NCI-H1930 (cell line): ENCODE measurements at places on chromosomes 6 and 20.

DNA sequence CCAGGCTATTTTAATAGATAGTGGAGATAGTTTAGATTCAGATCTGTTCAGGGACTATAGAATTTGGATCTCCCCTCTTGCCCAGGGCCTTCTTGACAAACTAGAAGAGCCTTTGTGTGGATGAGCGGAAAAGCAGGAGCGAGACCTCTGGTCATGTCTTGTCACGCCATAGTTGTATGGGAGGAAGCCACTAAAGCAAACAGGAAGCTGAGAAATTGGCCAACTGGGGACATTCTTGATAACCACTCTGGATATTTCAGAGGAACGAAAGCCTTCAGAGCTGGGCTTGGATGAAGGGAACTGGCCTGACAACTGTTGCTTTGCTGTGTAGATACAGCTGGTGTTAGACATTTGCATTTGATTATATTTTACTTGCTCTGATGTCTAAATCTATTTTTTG is 54.1 kb upstream of the EXOC2 start:
- no peak for DNase-seq

- DNase-seq: no peak
These were observed 5.9 kb downstream of the ZSCAN31 start for GRCh38 chr6:28330041-28330440.

DNA sequence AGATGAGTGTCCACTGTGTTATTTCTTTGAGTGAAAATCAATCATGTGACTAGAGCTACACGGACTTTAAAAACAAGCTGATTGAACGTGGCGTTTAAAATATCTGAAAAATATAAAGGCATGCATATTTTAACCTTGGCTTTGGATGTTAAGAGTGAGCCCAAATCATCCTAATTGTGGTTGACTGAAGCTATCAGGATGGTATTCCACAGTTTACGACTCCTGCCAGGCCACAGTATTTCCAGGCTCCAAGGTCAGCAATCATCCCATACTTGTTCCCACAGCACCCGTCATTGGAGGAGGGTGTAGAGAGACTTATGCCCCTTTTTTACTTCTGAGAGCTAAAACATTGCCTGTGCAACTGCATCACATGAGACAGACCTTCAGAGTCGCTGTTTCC is 43.2 kb upstream of the TMX4 start:
- DNase-seq: no peak

DNA sequence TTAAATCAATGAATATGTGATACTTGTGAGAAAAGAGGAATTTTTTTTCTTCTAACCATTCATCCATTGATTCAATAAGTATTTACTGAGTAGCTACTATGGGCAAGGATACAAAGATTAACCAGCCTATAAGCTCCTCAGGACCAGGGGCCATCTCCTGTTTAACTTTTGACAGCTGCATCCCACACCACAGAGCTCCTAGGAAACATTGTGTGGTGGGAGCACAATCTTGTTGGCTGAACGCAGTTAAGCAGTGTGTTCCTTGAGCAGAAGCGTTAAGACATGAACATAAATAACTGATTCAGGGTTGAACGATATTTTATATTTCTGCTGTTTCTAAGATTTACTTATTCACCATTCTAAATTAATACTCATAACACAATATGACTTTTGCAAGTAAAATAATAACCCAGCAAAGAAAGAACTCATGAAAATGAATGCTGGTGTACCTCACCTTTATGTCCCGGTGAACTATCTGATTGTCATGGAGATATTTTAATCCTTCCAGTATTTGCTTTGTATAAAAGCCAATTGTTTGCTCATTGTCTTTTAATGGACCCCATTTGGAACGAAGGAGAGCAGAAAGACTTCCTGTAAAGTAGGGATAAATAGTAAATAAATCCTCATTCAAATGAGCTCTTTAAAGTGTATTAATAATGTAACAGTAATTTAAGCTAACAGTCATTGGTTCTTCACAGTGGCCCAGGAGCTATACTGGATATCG is 62.6 kb upstream of the MAP7 start:
- no peak for DNase-seq

DNA sequence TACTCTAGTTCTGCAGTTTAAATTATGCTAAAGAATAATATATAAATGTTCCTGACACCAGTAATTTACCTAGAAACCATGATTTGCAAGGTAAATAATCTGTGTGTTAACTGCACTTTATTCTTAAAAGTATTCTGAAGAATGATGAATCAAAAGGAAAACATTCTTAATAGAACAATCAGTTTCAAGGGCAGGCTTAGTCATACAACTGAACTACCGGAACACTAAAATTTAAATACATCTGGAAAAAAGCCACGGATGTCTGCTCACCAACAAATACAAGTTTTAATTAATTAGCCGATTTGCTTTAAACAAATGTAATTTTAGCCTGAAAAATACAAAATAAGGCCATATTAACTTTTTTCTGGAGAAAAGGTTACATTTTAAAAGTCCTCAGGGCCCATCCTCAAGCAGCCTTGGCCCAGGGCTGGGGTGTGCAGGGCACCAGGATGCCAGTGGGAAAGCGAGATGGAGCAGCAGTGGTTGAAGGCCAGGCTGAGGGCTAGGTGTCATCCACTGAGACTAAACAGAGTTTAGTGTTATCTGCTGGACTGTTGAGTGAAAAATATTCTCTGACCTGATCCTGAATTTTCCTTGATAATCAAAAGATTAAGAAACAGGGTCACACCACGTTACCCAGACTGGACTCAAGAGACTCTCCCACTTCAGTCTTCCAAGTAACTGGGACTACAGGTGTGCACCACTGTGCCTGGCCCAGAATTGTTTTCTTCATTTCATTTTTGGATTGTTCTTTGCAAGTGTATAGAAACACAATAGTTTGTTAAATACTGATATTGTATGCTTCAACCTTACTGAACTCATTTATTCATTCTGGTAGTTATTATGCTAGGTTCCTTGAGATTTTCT is 88.2 kb upstream of the DST start:
- DNase-seq: no peak

DNA sequence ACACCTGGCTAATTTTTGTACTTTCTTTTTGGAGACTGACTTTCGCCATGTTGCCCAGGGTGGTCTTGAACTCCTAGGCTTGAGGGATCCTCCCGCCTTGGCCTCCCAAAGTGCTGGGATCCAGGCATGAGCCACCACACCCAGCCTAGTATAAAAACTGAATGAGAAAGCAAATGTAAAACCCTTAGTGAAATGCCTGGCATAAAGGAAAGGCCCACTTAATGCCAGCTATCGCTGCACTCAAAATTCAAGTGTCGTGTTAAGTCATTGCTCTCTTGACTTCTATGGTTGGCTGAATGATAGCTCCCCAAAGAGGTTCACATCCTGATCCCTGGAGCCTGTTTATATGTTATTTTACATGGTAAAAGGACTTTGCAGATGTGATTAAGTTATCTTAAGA is 54.4 kb upstream of the PNRC1 start:
- DNase-seq: no peak

- DNase-seq: no peak
These were observed 89.5 kb upstream of the SIM1 start for GRCh38 chr6:100554228-100554627.

DNA sequence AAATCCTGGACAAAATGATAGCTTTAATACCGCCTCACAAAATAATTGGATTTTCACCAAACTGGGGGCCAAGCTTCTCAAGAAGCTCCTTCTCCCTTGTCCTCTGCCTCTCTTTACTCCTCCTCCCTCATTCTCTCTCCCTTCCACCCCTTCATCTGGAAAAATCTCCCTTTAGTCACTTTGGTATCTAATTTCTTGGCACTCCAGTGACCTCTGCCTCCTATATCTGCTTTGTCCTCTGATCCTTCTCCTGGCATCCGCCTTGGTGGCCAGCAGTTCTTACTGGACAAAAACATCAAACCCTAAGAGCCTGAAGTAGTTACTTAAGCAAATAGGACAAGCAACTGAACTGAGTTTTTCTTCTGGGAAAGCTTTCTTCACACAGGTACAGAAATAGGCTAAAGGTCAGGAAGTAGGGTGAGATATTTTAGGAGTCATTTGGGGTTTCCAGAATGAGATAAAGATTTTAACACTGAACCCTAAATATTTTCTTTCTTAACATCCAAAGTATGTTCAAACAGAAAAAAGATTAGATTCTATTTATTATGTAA is 220.7 kb downstream of the ARHGAP18 start:
- no peak for DNase-seq

DNA sequence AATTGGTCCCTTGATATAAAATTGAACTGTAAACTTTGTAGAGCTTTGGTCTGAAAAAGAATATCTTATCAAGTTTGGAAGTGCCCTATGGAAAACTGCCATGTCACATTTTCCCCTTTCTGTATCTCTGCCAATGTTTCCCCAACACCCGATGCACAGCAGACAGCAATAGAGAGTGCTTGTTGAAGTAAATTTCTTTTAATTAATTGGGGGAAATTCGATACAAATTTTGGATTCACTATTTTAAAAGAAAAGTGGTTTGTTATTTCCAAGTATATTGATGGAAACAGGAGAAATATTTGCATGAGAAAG is 208.1 kb downstream of the OGFRL1 start:
- no peak for DNase-seq

- DNase-seq: no peak
These were observed 166.4 kb downstream of the ATXN1 start for GRCh38 chr6:16594849-16595248.

DNA sequence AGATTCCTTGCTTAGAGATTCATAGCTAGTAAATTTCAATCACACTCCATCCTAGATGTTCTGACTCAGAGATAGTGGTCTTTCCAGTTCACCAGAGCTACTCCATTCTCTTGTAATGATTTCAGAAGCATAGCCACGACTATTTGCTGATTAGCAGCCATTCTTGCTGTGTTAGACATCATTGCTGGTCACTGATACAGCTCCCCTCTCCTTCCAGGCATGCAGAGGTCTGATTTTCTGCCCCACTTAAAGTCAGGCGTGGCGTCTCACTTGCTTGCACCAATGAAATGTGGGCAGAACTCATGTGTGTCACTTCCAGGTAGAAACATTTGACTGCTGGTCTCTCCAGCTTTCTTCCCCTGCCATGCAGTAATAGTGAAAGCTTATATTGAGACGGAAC is 168.9 kb upstream of the JARID2 start:
- no peak for DNase-seq

DNA sequence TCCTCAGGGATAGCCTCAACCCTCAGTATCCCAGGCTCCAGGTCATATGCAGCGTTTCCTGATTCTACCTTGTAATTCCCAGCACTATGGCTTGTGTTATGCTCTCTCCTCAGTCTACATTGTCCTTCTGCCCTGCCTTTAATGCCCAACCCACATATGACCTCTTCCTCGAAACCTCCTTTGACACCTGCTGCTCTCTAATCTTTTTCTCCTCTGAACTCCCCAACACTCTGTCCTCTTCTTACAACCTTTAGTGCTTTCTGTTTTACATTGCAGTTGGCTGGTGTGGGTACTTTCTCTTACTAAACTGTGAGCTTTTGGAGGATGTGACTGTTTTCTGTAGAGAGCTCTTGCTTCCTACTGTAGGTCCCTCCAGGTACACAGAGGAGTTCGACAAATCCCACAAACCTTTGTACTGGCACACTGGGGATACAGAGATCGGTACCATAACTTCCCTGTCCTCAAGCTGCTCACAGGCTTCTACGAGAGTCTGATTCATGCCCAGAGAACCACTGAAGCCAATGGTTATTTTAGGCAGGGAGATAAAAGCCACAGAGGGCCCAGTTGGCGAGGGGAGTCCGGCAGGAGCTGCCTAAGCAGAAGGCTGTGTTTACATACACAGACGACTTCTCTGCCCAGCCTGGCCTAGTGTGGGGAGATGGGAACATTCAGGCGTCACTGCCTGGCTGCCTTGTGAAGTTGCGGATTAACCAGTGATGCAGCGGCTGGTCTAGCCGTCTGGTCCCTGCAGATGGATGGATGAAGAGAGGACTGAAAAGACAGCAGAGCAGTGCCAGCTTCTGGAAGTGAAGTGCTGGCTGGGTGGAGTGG is 8.4 kb upstream of the EPB41L1 start:
- DNase-seq: no peak

- no peak for DNase-seq
These were observed 78.0 kb upstream of the SMIM8 start for GRCh38 chr6:87244380-87244779.

- DNase-seq: no peak
These were observed 27.1 kb downstream of the BCAS1 start for GRCh38 chr20:54043076-54043967.

GRCh38 chr6:138428944-138429598 is 25.0 kb downstream of the HEBP2 start:
- no peak for DNase-seq

GRCh38 chr6:163757520-163757919 is 343.0 kb downstream of the QKI start:
- no peak for DNase-seq

GRCh38 chr20:53623454-53624211 is 30.0 kb upstream of the ZNF217 start:
- peak; percentile 30 for DNase-seq

DNA sequence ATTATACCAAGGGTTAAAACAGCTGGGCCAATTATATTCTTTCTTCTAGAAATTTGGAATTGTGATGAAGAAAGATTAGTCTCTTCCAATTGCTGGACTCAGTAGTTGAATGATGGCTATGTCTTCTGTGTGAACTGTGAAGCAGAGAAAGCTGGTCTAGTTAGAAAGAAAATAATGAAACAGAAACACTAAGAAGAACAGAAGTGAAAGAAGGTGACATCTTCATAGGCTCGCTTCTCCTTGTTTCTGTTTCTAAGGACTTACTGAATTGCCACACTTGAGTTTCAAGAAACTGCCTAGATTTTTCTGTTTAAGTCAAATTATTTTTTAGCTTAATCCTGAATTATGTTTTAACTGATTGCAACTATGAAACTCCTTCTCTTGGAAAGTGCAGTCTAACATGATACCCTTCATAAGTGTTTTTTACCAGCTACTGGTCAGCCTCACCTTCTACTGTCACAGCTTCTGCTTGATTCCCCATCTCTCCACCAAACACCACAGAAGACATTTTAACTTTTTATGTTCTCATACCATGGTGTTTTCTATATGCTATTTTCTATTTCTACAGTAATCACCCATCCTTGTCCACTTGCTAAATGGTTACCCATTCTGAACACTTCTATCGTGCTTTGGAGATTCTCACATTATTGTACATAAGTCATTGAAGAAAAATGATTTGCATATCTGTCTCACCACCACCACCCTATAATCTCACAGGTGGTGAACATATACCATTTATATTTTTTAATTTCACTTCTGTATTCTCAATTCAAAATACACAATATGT is 268.8 kb downstream of the GRIK2 start:
- DNase-seq: no peak

DNA sequence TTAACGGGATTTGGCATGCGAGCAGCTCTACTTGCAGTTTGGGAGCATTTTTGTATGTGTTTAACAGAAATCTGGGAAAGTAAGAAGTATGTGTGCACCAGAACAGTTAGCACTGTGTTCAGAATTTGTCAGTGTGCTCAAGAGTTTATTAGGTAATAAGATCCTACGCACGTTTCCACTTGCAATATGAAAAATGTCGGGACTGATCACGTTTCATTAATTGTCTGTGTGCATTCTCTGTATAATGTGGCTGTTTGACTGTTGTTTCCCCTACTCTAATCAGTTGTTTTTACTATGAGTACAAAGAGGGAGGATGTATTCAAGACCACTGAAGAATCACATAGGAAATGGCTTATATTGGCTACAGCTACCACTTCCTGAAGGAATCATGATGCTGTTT is 349.7 kb upstream of the POU3F2 start:
- DNase-seq: no peak
